ENCODE measurements at places on chromosomes 1 and 21. TPM values are rescaled to one million over a fixed set of nuclear protein-coding genes. Genes with fewer than 3 reads are reported as not detected.

The C1orf94 gene
- 4.0 TPM for total RNA-seq

The CYP4X1 gene
- not detected for total RNA-seq

The TRAF3IP3 gene
- not detected for total RNA-seq

The FALEC gene
- not detected for total RNA-seq

The SPRR5 gene
- total RNA-seq = not detected

The ZNF326 gene
- 4.5 TPM for total RNA-seq

The OLIG1 gene
- total RNA-seq = not detected

The TMCO4 gene
- total RNA-seq = 39.8 TPM

The AIRE gene
- total RNA-seq = not detected

The LCE1B gene
- not detected for total RNA-seq

The TCP10L gene
- not detected for total RNA-seq

The RAB13 gene
- total RNA-seq = 36.7 TPM

The GJA9 gene
- not detected for total RNA-seq

The PRKAA2 gene
- 2.0 TPM for total RNA-seq

The CD53 gene
- total RNA-seq = 0.30 TPM

The FCER1A gene
- total RNA-seq = not detected

DNA sequence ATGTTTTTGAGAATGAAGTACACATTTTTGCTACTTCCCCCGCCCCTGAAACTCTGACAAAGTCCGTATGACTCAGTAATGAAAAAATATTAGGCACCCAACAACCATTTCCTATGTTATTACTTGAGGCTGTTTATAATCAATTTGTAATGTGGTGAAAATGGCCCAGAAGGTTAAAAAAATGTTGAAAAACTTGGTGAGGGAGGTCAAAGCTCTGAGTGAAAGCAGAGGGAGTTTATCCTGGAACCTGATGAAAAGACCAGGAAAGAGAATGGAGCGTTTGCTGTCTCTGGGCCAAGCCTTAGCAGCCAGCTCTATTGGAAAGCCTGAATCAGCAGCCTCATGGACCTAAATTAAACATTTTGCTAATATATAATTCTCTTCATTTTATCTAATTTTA is 367.7 kb upstream of the NEGR1 start:
- DNase-seq = no peak

- peak; percentile 42 for DNase-seq
Measured at GRCh38 chr1:210272666-210273065, 40.1 kb downstream of the SERTAD4 start.

GRCh38 chr1:206059355-206059915 is 6.5 kb downstream of the RHEX start:
- peak; percentile 13 for DNase-seq

GRCh38 chr1:158154501-158154900 is 26.2 kb upstream of the CD1D start:
- DNase-seq = no peak

- no peak for DNase-seq
Measured at GRCh38 chr1:16148329-16149092, 7.4 kb downstream of the EPHA2 start.

- no peak for DNase-seq
Measured at GRCh38 chr1:21198929-21199328, 22.2 kb upstream of the EIF4G3 start.

GRCh38 chr1:213761845-213762407 is 225.8 kb upstream of the PROX1 start:
- peak; percentile 24 for DNase-seq

- DNase-seq = no peak
Measured at GRCh38 chr1:2178875-2179274, 15.7 kb downstream of the FAAP20 start.

DNA sequence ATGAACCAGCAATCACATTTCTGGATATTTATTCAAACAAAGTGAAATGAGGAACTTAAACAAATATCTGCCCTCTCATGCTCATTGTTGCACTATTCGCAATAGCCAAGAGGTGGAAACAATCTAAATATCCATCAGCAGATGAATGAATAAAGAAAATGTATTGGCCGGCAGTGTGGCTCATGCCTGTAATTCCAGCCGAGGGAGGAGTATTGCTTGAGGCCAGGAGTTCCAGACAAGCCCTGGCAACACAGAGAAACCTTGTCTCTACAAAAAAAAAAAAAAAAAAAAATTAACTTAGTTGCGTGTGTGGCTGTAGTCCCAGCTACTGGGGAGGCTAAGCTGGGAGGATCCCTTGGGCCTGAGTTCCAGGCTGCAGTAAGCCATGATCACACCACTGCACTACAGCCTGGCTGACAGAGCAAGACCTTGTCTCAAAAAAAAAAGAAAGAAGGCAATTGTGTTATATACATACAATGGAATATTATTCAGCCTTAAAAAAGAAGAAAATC is 191.4 kb downstream of the AKT3 start:
- no peak for DNase-seq

DNA sequence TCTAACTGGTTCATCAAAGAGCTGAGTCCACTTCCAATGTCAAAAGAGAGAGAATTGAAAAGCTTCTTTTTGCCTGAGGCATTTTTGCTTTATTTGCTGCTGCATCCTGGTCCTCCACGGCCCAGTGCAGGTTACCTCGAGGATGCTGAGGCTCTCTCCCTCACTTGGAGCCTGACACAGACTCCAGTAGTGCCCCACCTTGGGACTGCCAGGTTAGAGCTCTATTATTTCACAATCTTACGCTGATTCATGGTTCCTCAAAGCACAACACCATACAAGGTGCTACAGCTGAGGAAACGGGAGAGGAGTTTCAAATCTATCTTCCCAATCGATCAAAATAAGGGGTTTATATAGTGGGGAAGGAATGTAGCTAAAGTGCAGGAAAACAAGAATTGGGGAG is 13.6 kb upstream of the PLPPR4 start:
- no peak for DNase-seq

- DNase-seq = no peak
Measured at GRCh38 chr1:10429868-10430215, 391 bp upstream of the CENPS start.

GRCh38 chr1:57142999-57143398 is 177.2 kb upstream of the C8B start:
- peak; percentile 2 for DNase-seq

- DNase-seq = peak; percentile 59
Measured at GRCh38 chr1:109613361-109614147, 5.9 kb downstream of the GNAT2 start.

DNA sequence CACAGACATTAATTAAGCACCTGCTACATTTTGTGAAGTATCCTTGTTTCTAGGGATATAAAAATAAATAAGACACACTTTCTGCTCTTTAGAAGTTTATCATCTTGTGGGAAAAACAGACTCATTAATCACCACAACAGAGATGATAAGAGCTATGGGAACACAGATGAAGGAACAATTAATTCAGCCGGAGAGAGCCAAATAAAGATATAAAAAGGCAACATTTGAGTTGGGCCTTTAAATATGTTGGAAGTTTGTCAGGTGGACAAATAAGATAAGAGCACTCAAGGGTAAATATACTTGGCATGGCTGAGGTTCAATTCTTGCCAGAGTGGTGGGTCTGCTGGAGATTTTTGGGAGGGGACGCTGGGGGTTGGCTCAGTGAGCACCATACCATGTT is 34.2 kb upstream of the VTCN1 start:
- DNase-seq = no peak

DNA sequence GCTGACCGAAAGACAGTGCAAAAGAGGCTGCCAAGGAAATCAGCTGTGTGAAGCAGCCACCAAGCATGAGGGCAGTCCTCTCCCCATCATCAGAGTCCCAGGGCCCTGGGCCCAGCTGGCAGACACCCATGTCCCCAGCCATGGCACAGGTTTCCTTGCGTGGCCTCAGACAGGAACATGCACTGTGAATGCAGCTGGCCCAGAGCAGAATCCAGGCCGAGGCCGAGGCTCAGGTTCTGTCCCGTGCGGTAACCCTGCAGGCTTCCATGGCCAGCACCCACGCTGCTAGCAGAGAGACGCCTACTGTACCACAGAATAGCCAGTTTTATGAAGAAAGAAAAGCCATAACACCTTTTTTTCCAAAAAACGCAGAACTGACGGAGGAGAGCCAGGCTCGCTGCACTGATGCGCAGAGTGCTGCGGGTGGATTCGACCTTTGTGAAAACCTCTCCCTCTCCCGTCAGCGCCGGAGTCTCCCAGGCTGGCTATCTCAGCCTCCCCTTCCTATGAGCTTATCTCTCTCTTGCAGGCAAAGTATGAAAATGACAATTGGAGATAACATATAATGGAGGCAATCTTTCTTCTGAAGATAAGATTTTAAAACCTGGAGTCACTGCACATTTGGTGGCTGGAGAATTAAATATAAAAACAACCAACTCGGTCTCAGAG is 106.6 kb downstream of the NPHP4 start:
- DNase-seq = no peak

DNA sequence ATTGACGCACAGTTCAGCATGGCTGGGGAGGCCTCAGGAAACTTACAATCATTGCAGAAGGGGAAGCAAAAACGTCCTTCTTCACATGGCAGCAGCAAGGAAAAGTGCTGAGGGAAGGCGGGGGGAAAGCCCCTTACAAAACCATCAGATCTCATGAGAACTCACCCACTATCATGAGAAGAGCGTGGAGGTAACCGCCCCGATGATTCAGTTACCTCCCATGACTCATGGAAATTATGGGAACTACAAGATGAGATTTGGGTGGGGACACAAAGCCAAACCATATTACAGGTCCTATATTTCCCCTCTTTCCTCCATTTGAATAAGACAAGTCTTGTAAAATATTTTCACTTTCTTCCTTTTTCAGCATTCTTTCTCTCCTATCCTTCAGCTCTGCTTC is 7.7 kb upstream of the TTLL7 start:
- no peak for DNase-seq

DNA sequence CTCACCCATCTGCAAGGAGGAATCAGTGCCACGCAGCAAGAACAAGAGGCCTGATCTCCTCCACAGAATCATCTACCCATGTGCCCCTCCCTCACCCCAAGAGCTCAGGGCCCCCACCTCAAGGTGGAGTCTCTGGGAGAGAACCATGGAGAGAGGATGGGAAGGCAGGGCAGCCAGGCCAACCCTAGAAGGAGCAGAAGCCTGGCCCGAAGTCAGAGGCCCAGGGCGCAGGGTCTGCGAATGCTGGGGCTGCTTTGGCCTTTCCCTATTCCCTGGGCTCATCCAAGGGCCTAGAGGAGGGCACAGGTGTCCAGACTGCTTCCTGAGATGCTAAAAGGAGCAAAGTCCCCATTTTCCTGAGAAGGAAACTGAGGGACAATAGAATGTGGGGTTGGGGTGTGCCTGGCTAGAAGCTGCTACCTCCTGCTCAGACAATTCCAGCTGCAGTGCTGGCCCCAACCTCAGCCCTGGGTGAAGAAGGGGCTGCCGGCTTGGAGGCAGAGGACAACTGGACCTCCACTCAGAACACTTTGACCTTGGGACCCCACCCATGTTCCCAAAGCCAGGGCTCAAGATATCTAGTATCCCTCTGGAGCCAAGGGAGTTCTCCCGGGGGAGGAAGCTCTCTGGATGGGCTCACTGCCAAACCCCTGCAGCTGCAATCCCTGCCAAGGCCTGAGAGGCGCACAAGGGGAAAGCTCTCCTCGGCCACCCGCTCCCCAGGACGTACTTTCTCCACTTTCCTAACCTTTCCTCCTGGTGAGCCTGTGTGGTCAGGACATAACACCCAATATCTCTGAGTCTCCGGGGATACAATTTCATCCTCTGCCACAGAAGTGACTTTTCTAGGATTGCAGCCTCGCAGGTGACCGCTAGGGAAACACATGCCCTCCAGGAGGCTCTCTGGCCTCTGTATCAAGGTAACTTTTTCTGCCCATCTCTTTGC is 16.6 kb upstream of the LEMD1 start:
- peak; percentile 71 for DNase-seq

DNA sequence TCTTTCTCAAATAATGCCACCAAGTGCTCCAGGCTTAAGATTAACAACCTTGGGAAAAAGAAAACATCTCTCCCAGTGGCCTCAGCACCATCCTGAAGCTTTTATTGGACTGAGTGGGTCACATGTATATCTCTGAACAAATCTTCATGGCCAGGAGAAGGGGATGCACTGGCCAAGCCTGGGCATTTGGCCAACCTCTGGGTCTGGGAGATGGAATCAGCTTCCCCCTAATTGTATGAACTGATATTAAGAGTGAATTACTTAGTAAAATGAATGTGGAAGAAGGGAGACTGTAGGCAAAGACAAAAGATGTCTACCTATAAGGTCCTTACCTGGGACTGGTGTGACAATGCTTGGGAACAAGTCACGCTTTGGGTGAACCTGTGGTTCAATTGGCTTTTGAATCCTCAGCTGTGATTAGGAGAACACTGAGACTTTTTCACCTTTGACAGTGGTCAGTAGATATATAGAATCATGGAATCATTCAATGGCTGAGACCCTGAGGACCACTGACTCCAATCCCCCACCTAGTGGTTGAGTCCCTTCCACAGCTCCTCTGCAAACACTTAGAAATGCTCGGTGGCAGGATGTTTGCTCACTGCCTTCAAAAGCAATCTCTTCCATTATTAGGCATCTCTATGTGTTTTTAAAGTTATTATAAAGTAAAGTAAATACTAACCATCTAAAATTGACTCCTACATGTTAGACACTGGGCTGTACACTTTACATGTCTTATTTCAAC is 102.6 kb upstream of the ATP1A1 start:
- no peak for DNase-seq

GRCh38 chr1:11188381-11188780 is 774 bp upstream of the ANGPTL7 start:
- DNase-seq = no peak

DNA sequence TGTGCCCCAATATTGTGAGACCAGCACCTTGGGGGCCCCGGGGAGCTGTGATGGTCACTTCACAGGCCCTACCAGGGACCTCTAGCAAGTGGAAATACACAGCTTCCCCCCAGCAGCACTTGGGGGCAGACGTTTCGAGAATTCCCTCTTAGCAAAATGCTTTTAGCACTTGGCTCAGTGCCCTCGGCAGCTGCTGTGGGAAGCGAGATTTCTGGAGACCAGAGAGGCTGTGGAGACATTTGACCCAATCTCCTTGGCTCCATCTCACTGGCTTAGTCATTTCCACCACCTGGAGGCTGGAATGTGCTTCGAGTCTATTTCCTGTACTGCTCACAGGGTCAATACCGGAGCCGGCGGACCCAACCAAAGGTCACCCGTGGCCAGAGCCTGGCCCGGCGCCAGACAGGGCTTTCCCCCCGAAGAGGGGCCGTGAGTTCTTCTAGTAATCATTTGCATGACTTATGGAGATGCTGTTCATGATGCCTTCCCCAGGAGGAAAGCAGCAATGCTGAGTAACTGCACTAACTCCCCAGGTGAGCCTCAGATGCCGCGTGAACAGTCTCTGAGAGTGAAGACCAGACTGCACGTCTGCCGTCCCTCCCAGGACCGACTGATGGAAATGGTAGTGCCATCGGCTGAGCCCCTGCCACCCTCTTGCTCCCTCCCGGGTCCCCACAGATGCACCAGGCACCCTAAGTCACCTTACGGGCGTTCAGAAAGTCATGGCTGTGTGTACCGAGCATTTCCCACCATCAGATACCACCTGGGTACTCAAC is 4.4 kb upstream of the C2CD2 start:
- DNase-seq = peak; percentile 98

GRCh38 chr1:19239876-19240275 is 11.4 kb downstream of the EMC1 start:
- DNase-seq = no peak
